Central memory CD4-positive, alpha-beta T cell (primary cell): ENCODE measurements at places on chromosomes 4 and X.

DNA sequence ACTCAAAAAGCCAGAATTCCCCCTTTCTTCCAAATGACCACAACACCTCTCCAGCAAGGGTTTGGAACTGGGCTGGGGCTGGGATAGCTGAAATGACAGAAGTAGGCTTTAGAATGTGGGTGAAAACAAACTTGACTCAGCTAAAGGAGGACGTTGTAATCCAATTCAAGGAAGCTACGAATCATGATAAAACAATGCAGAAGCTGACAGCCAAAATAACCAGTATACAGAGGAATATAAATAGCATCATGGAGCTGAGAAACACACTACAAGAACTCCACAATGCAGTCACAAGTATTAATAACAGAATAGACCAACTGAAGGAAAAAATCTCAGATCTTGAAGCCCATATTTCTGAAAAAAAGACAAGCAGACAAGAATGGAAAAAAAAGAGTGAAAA lies 95.8 kb upstream of the TET2 start:
- DNase-seq = no peak

- DNase-seq = no peak
Measured at GRCh38 chrX:31268359-31268758, 196.5 kb upstream of the FTHL17 start.

DNA sequence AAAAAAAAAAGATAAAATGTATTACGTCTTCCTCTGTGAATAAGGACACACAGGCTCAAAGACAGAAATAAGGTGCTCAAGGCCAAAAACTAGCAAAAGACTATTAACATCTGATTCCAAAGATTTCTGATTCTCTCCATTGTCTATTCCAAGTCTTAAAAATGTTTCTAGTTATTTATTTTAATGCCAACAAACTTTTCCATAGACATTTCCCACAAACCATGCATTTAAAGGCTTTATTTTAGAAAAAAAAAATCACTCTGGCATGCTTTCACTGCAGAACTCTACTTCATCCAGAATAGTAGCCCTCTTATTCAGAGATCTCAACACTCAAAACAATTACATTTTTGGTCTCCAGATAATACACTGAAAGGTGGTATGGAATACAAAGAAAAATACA lies 545.0 kb upstream of the TENM3 start:
- no peak for DNase-seq

- no peak for DNase-seq
Measured at GRCh38 chr4:41429280-41429669, 108.7 kb upstream of the LIMCH1 start.

DNA sequence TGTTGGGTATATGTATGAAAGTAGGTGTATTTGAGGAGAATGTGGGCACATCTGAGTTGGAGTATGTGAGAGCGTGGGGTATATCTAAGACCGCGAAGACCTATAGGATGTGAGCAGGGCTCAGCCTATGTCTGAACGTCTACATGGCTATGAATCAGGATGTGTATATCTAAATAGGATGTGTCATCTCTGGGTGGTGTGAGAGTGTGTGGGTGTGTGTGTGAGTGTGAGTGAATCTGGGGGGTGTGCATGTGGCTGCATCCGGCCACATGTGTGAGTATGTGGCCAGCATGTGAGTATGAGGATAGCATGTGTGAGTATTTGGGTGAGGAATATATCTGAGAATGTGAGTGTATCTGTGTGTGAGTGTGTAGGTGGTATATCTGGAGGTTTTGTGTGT lies 7.7 kb downstream of the GPR173 start:
- DNase-seq = no peak

GRCh38 chrX:30533835-30534234 lies 43.7 kb downstream of the TASL start:
- no peak for DNase-seq

DNA sequence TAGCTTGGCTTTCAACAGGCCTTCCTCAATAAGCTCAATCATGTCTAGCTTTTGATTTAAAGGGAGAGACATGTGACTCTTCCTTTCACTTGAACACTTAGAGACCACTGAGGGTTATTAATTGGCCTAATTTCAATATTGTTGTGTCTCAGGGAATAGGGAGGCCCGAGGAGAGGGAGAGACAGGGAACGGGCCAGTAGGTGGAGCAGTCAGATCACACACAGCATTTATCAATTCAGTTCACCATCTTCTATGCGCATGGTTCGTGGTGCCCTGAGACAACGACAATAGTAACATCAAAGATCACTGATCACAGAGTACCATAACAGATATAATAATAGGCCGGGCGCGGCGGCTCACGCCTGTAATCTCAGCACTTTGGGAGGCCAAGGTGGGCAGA lies 17.8 kb downstream of the ZNF81 start:
- no peak for DNase-seq

DNA sequence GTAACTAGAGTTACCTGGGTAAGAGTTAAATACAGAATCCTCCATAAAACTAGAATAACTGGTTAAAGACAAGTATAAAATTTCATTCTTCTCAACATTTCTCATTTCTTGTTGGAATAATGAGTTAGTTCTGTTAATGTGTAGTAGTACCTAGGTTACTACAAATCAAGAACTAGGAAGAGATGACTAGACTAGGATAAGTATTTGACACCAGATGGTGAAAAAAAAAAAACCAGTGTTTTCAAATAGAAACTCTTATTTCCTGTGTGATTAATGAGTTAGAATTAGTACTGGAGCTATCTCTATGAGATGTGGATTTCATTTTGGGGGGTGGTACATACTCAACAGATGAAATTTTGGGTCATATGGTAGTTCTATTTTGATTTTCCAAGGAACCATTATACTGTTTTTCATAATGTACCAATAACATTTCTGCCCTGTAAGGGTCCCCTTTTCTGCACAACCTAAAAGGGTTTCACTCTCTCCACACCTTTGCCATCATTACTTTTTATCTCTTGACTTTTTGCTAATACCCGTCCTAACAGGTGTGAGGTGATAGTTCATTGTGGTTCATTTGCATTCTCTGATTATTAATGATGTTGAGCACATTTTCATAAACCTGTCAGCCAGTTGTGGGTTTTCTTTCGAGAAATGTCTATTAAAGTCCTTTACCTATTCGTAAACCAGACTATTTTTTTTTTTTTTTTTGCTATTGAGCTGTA lies 1.7 kb upstream of the VCX start:
- DNase-seq = no peak

DNA sequence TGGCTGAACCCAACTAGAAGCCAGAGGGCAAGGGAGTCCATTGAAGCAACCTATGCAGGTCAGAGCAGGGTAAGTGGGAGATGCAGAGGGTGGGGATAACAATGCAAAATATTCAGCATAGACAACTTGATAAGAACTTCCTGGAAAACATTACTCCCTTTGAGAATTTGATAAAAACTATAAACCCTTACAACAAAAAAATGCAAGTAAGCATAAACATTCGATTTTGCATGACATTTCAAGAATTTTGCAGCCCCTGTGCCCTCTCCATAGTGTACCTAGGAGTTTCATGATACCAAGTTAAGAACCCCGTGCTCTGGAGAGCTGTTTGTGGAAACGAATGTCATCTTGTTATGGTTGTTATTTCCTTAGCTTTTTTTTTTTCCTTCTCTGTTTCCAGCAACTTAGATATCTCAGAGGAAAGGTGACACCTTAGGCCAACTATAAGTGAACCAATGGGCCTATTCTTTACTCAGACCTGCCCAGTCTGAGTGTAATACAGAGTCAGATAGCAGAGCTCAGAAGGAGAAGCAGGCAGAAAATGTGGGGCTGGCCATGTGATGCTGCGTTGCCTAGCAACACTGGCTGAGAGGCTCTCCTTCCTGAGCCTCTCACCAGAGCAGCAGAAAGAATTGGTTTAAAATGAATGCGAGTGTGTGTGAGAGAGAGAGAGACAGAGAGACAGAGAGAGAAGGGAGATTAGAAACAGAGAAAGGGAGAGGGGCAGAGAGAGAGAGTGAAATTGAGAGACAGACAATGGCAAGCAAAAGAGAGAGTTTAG lies 36.7 kb upstream of the GABRQ start:
- DNase-seq = no peak

GRCh38 chrX:48826135-48826875 lies at the start of gene ERAS:
Gene ERAS (plus strand): TSS chrX:48826513. CDS start chrX:48829124, 2,611 bp downstream.
- no peak for DNase-seq

- DNase-seq = no peak
Measured at GRCh38 chrX:74788545-74789086, 136.6 kb downstream of the NEXMIF start.

DNA sequence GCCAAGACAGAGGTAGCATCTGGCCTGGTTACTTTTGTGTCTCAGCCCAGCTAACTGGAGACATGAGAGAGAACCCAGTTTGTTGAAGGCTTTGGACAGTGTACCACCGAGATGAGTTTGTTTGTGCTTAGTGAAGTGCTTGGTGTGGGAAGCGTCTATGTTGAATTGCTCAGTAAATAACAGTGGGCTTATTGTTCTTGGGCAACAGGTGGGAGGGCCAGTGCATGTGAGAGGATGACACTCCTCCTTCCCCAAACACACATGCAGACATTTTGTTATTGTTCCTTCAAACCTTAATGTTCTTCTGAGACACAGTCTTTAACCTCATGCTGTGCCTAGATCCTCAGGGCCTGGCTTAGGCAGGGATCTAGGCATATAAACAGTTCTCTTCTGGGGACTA lies 39.7 kb downstream of the MSN start:
- DNase-seq = no peak

- DNase-seq = no peak
Measured at GRCh38 chr4:116005037-116005805, 891.8 kb upstream of the NDST4 start.

DNA sequence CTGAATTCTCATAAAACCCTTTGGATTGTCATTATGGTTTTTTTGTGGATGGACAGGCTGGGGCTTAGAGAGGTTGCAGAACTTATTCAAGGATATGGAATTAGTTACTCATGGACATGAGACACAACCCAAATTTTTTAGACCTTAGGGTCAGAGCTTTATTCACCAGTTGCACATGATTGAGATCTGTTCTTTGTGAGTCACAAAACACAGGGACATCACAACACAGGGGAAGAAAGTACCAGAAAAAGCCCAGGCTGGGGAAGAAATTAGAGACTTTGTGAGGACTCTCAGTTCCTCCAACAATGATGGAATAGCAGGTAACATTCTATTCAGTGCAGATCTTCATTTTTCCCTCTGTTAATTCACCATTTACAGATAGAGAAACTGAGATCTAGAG lies 602.4 kb upstream of the CPEB2 start:
- DNase-seq = no peak

DNA sequence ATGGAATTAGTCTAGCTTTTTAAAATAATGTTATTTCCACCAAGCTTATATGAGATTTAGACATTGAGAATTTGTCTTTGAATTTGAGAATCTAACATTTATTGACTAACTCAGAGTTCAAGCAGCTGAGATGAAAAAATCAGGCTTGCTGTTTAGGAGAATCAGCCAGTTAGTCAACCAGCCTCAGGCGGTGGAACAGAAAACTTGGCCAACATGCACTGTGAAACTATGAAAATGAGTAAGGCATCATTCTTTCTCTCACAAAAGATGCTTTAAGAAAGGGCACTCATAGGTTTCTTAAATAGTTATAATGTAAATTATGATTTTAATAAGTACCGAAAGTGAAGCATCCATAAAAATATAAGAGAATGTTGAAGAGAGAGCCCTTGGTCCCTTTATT lies 84.2 kb downstream of the NFKB1 start:
- DNase-seq = no peak

GRCh38 chr4:84389406-84389805 lies 109.7 kb downstream of the NKX6-1 start:
- no peak for DNase-seq

GRCh38 chr4:4859325-4859798 lies at the start of gene MSX1:
Gene MSX1 (plus strand): TSS chr4:4859665. CDS start chr4:4859900, 235 bp downstream.
- no peak for DNase-seq

DNA sequence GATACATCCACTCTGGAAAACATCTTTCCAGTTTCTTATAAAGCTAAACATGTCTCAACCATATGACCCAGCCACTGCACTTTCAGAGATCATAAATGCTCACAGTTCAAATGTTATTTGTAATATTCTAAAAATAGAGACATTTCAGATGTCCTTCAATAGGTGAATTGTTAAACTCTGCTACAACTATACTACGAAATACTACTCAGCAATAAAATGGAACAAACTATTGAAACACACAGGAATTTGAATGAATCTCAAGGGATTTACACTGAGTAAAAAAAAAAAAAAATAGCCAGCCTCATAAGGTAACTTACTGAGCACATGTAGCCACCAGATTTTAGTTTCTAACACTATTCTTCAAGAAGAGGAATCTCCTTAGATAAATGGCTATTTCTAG lies 253.9 kb downstream of the PCDH18 start:
- DNase-seq = no peak

DNA sequence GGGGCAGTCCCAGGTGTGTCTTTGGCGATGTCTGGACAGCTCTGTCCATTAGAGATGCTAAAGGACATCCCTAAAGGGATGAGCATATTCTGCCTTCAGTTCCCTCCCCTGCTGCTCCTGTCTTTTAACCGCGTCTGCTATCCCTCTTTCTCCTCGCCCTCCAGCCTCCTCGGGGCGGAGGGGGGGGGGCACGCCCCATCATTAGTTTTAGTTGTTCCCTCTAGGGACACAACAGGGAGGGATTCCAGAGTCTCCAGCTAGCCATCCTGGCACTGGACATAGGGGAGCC lies 1.1 kb downstream of the MSL3 start:
- DNase-seq = no peak

DNA sequence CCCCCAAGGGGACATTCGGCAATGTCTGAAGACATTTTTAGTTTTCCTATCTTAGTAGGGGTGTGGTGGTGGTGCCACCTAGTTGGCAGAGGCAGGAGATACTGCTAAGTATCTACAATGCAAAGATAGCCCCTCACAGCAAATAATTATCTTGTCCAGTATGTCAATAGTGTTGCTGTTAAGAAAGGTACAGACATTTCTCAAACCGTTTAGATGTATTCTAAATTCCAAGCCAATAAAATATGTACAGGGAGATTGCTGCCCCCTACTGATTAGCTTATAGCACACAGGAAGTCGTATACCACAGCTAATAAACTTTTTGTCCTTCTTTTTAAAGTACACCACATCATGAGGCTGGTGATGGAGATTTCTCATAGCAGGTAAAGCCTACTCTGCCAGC lies 260.5 kb downstream of the TMA16 start:
- DNase-seq = peak; percentile 33

GRCh38 chrX:29634516-29634915 lies 580.8 kb upstream of the MAGEB2 start:
- no peak for DNase-seq

GRCh38 chr4:137901114-137901513 lies 341.0 kb downstream of the SLC7A11 start:
- DNase-seq = no peak

DNA sequence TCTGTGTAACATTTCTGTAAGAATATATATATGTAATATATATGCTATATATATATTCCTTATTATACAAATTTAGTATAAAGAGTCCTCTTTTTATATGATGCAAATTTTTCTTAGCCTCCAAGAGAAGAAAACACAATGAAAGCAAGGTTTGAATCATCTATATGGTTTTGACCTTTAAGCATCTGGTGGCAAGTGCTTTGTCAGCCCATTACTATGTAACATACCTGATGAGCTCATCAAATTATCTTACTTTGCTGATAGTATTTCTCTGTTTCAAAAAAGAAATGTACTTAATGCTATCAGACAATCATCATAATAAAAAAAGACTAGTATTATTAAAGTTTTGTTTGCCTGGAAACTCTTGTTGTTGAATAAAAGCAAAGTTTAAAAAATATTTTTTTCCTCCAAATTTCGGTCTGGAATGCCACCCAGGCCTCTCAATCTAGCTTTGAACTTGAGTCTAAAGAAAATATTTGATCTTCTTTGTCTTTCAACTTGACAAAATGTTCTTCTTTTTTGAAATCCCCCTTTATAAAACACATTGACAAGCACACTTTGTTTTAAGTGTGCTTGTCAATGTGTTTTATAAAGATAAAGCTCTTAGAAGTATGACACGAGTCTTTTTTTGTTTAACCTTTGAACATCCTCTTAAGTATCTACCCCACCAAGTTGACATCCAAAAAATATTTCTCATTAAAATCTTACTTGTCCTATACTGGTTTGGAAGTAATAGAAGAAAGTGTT lies 26.2 kb downstream of the ZNF330 start:
- no peak for DNase-seq
